ENCODE measurements at places on chromosomes 13 and 19.

DNA sequence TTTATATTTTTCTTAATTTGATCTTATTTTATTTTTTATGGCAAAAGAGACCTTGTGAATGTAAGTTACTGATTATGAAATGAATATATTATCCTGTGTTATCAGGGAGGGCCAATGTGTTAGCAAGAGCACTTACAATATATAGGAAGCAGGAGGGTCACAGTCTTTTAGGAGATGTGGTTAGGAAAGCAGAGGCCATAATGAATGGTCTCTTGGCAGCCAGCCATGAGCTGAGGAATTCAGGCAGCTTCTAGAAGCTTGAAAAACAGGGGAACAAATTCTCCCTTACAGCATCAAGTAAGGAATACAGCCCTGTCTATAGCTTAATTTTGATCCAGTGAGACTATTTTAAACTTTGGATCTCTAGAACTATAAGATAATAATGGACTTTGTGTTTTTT lies 2374.6 kb downstream of the PCDH9 start:
- H3K4me1 ChIP-seq, result peaks cover 8% of the 10 kb centered on the region
- DNase-seq, result no peak
- H3K4me3 ChIP-seq, result no peak overlapping the region
- no peaks in the 10 kb centered on the region for H3K36me3 ChIP-seq
- no peak overlapping the region for H3K27ac ChIP-seq

- no peaks in the 10 kb centered on the region for H3K27me3 ChIP-seq
- DNase-seq, result no peak
- peaks cover 9% of the 10 kb centered on the region for H3K36me3 ChIP-seq
- H3K27ac ChIP-seq, result no peak overlapping the region
These were observed 104.7 kb downstream of the MYCBP2 start for GRCh38 chr13:77222000-77222690.

GRCh38 chr19:4575267-4576015 lies 16.0 kb upstream of the SEMA6B start:
- H3K4me1 ChIP-seq, result peaks cover 15% of the 10 kb centered on the region
- no peaks in the 10 kb centered on the region for H3K36me3 ChIP-seq
- H3K27ac ChIP-seq, result 0 out of 2 replicates have a peak overlapping the region, but pooled peaks have one; percentile 34
- peaks cover 9% of the 10 kb centered on the region for H3K27me3 ChIP-seq

DNA sequence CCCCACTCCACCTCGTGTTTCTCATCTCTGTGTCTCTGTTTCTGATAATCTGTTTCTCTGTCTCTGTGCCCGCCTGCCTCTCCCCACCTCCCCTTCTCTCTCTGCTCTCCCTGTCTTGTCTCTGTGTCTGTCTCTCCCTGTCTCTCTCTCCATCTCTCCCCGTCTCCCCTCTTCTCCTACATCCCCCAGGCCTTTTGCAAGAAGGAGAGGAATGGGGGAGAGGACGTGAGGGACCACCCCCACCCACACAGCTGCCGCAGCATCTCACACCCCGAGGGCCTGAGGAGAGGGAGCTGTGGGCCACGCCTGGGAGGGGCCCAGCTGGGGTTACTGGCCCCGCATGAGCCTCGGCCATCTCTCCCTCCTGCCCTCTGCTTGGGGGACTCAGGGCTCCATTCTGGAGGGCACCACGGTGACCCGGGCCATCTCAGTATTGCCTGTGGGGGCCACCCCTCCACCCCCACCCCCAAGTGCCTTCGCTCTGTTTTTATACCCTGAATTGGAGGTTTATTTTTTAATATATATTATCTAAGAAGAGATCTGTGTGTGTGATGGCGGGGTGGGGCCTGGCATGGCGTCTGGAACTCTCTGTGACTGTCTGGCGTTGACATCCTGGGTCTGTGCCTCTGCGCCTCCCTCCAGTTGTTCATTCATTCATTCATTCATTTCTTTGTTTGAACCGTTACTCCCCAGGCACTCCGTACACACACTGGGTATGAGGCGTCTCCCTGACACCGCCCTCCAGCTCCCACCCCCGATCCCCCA lies 21.2 kb downstream of the ERFL start:
- H3K27ac ChIP-seq, result no peak overlapping the region
- H3K36me3 ChIP-seq, result no peaks in the 10 kb centered on the region
- peaks cover 19% of the 10 kb centered on the region for H3K4me1 ChIP-seq
- H3K27me3 ChIP-seq, result peaks cover 8% of the 10 kb centered on the region

DNA sequence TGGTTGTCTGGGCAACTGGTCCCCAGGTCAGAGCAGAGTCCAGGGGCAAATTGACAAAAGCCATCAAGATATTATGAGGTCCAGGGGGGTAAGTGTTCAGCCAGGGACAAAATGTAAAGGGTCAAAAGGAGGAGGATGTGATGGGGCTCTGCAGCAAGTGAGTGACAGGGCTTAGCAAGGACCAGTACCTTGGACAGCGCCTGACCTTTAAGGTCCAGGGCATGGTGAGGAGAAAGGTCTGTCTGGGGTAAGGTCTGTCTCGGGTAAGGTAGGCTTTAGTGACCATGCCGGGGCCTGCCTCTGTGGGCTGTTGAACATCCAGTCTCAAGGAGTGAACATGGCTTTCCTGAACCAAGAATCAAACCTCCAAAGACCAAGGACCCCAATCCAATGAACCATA lies 6.3 kb upstream of the ZNF358 start:
- no peak overlapping the region for H3K27ac ChIP-seq
- H3K4me1 ChIP-seq, result peaks cover 34% of the 10 kb centered on the region
- H3K36me3 ChIP-seq, result no peaks in the 10 kb centered on the region

DNA sequence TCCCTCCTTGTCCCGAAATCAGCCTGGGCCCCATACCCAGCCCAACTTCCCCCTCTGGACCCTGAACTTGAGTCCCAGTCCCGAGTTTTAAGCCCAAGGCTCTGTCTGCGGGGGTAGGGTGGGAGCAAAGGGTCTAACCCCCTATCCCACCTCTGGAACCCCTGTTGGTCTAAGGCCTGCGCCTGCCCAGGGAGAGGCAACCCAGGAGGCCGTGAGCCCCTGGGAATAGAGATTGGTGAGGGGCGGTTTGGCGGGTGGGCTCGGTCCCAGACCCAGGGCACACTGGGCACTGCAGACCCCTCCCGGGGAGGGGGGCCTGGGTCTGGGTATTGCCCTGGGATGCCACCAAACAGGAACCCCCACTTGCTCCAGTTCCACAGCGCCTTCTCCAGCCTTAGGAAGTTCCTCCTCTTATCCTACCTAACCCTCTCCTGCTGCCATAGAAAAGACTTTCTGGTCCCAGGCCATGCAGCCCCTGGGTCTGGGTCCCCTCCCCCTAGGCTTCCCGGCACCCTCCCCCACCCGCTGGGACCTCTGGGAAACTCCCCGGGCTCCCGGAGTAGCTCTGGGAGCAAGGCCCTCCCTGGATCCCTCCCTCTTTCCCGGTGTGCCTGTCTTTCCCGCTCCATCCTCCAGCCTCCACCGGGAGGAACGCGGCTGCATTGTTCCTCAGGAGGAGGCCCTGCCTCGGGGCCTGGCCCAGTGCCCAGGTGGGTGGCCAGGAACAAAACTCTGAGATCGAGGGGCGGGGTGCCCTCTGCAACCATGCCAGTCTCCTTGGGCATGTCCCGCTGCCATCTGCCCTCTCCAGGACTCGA lies 33.6 kb upstream of the NANOS3 start:
- peak overlapping the region; percentile 89 for H3K27ac ChIP-seq
- DNase-seq, result peak; percentile 96
- H3K36me3 ChIP-seq, result peaks cover 4% of the 10 kb centered on the region

DNA sequence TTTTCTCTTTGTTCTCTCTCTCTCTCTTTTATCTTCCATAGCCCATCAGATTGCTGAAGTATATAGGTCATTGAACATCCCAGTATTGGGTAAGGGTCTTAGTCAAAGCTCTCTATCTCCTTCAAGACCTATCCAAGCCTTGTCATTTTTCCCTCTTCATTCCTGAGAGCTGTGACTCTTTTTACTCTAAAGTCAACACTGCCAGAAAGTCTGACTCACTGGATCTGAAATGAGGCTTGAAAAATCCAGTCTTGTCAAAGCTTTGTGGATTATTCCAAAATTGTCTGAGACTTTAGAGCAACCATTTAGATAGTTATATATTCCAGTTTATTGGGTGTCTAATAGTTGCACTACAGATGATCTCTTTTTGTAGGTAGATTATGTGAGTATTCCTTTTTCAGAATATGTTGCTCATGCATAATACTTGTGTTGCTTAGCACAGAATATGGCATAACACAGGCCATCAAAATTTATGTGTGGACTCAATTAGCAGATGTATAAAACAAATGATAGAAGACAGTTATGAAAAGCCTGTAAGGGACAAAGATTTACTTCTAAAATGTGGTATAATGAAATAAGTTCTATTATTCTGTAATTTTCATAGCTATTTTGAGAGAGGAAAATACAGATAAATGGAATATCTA lies 389.3 kb upstream of the PCDH9 start:
- H3K27me3 ChIP-seq, result no peaks in the 10 kb centered on the region
- no peak overlapping the region for H3K27ac ChIP-seq
- no peak overlapping the region for H3K4me3 ChIP-seq
- H3K36me3 ChIP-seq, result no peaks in the 10 kb centered on the region
- no peak for DNase-seq

DNA sequence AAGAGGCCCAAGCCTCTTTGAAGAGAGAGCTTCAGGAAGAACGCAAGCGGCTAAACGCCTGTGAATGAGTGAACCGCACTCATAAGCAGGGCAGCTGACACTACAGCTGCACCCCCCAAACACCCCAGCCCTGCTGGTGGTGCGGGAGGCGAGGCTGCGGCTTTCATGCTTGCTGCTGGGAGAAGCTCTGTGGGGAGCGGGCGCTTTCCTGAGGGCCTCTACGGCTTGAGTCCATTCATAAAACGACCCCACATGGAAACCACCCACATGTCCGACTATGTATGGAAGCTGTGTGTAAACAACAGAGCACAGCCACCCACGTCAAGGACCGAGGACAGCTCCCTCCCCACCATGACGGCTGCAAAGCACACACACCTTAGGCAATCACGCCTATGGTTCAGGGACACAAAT lies 5.5 kb downstream of the AP3D1 start:
- no peak overlapping the region for H3K4me3 ChIP-seq
- no peak for DNase-seq
- no peaks in the 10 kb centered on the region for H3K27me3 ChIP-seq
- no peaks in the 10 kb centered on the region for H3K36me3 ChIP-seq
- no peak overlapping the region for H3K27ac ChIP-seq

- no peak overlapping the region for H3K27ac ChIP-seq
- no peaks in the 10 kb centered on the region for H3K27me3 ChIP-seq
- no peak overlapping the region for H3K4me3 ChIP-seq
- H3K4me1 ChIP-seq, result no peaks in the 10 kb centered on the region
These were observed 56.0 kb downstream of the ZAR1L start for GRCh38 chr13:32259116-32259515.

DNA sequence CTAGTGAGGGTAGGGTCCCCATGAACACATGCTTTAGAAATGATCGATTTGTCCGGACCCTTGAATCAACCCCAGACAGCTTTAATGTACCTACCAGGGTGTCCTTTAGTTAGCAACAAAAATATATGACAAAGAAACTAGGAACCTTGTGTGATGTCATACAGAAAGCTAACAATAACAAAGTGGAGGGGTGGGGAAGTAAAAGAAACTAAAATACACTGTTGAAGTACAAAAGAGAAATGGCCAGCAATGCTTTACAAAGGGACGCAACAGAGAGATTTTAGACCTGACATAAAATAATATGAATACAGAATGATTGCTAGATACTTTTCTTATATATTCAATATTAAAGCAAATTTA lies 40.0 kb downstream of the DZIP1 start:
- H3K27ac ChIP-seq, result peak overlapping the region; percentile 51
- H3K4me3 ChIP-seq, result no peak overlapping the region
- H3K36me3 ChIP-seq, result no peaks in the 10 kb centered on the region
- H3K4me1 ChIP-seq, result peaks cover 42% of the 10 kb centered on the region
- no peak for DNase-seq

DNA sequence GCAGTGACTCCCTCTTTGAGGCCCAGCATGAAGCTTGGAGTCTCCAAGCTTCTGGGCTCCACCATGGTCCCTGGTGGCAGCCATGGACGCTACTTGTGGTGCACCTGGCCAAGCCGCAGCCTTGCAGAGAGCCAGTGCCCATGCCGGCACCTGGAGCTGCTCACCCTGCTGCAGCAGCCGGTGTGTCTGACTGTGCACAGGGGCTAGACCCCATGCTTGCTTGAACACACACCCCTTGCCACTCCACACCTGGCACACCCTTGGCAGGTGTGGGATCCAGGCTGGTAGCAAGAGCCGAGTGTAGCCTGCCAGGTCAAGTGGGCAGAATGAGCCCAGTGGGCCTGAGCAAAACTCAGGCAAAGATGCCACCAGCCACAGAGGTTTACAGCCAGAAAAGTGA lies 18.6 kb upstream of the MLLT1 start:
- DNase-seq, result no peak
- H3K36me3 ChIP-seq, result no peaks in the 10 kb centered on the region
- no peaks in the 10 kb centered on the region for H3K4me1 ChIP-seq

DNA sequence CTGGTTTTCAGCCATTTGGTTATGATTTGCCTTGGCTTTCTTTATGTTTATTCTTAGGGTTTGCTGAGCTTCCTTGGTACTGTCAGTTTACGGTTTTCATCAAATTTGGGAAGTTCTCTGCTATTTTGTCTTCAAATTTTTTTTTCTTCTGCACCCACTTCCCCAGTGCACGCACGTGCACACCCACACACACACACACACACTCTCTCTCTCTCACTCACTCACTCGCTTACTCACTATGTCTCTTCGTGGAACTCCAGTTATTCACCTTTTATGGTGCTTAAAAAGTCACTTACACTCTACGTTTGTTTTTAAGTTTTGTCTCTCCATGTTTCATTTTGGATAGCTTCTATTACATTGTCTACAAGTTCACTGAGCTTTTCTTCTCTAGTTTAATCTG lies 7.1 kb downstream of the AKAP11 start:
- H3K27ac ChIP-seq, result no peak overlapping the region
- no peaks in the 10 kb centered on the region for H3K4me1 ChIP-seq
- H3K27me3 ChIP-seq, result no peaks in the 10 kb centered on the region
- H3K4me3 ChIP-seq, result no peak overlapping the region
- no peak for DNase-seq
- H3K36me3 ChIP-seq, result no peaks in the 10 kb centered on the region

- H3K4me1 ChIP-seq, result no peaks in the 10 kb centered on the region
- H3K36me3 ChIP-seq, result peaks cover 7% of the 10 kb centered on the region
- no peaks in the 10 kb centered on the region for H3K27me3 ChIP-seq
- no peak overlapping the region for H3K4me3 ChIP-seq
- no peak overlapping the region for H3K27ac ChIP-seq
- no peak for DNase-seq
These were observed 1476.7 kb downstream of the UQCRFS1 start for GRCh38 chr19:27736225-27736624.

Measured in PC-9 (cell line).